ENCODE measurements at places on chromosomes 1 and 21.

GRCh38 chr1:8520483-8520966 is 202.6 kb downstream of the SLC45A1 start:
- DNase-seq = no peak

GRCh38 chr1:21139601-21140000 is 37.1 kb downstream of the EIF4G3 start:
- DNase-seq = no peak

GRCh38 chr1:5151511-5151910 is 497.1 kb downstream of the AJAP1 start:
- DNase-seq = no peak

- DNase-seq = no peak
Observed at GRCh38 chr1:19067912-19068638, 111.6 kb upstream of the IFFO2 start.

DNA sequence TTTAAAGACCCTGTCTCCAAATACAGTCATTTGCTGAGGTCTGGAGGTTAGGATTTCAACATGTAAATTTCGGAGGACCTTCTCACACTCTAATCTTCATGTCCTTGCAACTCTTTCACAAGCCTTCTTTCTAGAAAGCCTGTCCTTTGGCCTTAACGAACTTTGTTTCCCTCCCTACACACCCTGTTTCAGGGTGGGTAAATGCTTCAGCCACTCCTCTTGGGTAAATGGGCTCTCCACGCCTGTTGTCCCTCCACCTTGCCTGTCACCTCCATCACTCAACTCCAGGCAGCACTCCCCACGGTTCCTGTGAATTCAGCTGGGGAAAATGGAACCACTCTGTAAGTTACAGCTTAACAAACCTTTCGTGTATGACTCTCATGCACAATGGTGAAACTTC is 84.0 kb upstream of the COG2 start:
- no peak for DNase-seq

DNA sequence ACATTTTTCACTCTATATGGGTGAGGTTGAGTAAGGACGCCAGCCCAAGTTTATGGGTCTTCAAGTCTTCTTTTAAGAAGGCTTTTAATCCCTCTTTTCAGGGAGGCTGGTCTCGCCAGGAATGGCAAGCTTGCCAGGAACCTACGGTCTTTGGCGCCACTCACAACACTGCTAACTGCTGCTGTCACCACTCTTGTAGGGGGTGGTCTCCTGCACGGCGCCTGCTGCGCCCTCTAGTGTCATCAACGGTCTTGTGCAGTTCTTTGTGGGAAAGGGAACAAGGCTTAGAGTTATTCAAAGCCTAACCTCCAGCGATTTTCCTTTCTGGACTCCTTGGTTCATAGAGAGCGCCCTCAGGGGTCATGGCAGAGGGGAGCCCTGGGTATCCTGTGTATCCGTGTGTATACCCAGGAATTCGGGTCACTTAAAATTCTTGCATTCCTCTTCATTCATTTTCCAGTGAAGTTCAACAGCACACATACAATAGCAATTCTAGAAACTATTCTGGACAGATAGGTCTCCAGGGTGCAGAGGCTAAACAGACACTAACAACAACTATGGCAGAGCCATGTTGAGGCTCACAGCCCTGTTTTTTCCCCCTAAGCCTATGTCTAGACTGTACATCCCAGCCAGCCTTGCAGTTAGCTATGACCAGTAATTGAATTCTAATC is 392.8 kb upstream of the CAMK1G start:
- no peak for DNase-seq

DNA sequence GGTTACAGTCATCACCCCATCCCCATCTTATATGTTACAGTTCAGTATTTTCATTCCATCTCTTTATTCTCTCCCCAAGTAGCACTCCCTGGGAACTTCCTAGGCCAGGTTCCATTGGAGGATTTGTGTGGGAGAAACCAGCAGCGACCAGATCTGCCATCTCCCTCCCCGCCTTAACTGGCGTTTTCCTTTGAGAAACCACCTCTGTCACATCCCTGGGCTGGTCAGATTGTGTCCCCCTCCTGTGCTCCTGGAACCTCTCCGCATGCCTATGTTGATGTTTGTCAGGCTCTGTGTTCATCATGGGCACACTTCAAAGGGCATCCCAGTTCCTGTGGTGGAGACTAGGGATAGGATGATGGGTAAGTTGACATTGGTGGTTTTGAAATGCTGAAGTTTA is 126.4 kb downstream of the KIAA0319L start:
- no peak for DNase-seq

- no peak for DNase-seq
Observed at GRCh38 chr21:39713905-39714304, 31.1 kb upstream of the IGSF5 start.

- no peak for DNase-seq
Observed at GRCh38 chr1:113692824-113693431, 66.4 kb downstream of the PHTF1 start.

DNA sequence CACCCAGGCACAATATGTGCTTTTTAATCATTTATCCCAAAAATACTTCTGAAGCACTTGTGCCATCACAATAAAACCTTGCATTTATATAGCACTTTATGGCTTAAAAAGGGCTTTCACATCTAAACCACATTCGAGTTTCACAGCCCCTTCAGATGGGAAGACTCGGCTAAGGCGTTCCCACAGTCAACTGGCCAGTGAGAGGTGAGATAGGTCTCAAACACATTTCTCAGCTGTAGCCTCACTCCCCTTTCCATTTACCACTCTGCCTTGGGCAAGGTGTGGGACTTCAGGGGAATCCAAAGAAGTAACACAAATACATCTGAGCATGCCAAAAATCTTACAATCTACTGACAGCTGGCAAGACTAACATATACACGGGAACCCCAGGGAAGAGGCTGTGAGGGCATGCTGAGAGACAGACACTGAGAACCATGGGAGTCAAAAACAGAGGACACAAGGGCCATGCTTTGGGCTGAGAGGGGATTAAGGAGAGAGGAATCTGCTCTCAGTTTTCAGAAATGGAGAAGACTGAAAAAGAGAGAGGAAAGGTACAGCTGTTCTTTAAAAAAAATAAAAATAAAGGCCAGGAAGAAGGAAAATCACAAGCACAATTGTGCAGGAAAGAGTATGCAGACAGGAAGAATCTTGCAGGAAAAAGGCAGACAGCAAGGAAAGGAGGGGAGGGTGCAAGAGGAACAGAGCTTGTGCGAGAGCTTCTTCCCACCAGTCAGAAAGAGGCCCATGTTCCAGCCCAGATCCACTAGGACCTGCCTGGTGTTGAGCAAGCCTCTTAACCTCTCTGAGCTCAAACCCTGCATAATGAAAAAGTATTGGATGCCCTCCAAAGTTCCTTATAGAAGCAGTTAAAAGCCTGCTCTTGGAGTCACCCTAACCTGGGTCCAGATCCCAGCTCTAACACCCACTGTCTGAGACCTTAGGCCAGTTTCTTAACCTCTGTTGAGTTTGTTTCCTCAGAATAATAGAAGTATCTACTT is 73.5 kb downstream of the JAK1 start:
- DNase-seq = no peak

DNA sequence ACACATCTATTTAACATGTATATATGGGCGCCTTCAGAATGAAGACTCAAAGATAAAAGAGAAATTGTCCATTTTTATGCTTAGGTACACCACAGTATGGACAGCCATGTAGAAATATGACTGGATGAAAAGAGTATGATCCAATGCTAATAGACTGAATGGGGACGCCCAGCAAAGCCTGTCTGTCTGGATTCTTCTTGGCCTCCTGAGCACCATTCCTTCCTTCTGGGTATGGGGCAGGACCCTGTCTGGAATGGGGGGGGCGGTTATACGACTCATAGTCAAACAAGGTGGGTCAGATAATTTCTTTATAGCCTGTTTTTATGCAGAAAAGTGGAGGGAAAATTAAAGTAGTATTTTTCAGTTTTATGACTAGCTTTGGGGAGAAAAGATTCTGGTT is 81.2 kb upstream of the ABCD3 start:
- DNase-seq = no peak

- no peak for DNase-seq
Observed at GRCh38 chr1:61397935-61398334, 315.6 kb downstream of the NFIA start.

- DNase-seq = no peak
Observed at GRCh38 chr1:205879974-205880373, 30.0 kb upstream of the PM20D1 start.

GRCh38 chr1:220748089-220748934 is at the start of gene MTARC2:
Gene MTARC2, plus strand, starts transcription at chr1:220748322. Its CDS starts 210 bp downstream, at chr1:220748532.
- peak; percentile 90 for DNase-seq

GRCh38 chr1:116153692-116154031 is 42.5 kb downstream of the MAB21L3 start:
- no peak for DNase-seq

- DNase-seq = no peak
Observed at GRCh38 chr1:164660775-164661174, 101.8 kb downstream of the PBX1 start.

DNA sequence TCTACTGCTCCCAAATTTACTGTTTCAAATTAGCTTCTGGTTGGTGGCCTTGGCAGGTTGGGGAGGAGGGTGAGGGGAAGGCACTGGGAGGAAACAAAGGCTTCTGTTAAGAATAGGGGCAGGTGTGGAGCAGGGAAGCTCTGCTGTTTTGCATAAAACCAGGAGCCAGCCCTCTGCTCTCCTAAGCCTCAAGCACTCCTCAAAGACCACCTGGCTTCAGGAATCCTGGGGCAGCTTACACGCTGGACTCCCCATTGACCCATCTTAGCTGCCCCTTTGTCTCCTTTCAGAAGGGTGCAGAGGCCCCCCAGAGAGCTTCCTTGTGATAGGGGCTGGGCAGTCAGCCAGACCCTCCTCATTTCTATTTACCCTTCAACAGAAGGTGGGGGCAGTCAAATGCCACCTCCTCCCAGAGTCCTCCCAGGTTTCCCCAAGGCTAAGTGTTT is 11.5 kb upstream of the DHRS3 start:
- no peak for DNase-seq

GRCh38 chr1:91797164-91797563 is 88.8 kb downstream of the TGFBR3 start:
- no peak for DNase-seq

- DNase-seq = no peak
Observed at GRCh38 chr1:114435088-114435715, 75.8 kb downstream of the TRIM33 start.

DNA sequence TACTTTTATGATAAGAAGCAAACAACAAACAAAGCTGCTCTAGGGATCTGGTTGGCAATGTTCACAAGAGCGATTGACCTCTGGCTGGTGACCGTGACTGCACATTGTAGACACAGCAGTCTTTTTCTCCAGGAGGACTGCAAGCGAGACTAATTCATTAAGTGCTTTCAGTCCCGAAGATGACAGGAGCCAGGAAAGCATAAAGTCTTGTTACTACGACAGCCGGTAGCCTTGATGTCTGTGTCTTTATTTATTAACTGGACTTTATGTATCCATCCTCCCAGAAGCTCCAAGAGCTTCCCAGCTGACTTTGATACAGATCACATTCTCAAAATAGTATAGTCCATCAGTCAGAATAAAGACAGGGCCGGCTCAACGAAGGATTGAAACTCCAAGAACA is 18.2 kb downstream of the FAM163A start:
- no peak for DNase-seq

- DNase-seq = no peak
Observed at GRCh38 chr1:31523012-31523411, 53.3 kb upstream of the TINAGL1 start.

DNA sequence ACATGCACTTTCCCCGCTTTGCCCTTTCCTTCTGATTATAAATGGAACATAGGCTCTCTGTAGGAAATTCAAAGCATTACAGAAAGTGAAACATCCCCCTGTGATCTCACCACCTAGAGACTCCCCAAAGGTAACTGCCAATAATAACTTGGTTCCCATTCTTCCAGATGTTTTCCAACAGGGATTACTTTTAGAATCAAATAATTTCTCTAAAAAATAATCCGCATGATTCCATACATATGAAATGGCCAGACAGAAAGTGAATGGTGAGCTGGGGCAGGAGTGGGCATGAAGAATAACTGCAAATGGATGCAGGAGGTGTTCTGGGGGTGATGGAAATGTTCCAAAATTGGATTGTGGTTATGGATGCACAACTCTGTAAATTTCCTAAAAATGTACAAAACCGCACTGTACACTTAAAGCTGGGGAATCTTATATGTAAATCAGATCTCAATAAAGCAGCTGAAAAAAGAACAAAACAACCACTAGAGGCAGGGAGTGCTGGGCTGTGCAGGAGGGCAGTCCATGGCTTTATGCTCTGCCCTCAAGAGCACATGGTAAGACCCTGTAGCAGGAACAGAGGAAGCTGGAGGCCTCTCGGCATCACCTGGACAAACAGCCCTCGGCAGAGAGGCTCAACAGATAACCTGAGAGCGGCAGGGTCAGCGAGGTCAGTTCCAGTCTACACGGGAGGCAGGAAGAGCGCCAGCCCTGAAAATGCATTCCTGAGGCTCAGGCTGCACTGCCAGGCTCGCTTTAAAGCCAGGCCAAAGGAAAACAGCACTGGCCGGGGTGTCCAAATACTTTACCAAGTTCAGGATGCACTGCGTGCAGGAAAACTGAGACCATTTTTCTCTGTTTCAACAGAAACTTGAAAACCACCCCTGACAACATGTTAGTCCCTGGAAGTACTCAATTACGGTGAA is 39.7 kb downstream of the CAPZB start:
- DNase-seq = no peak

DNA sequence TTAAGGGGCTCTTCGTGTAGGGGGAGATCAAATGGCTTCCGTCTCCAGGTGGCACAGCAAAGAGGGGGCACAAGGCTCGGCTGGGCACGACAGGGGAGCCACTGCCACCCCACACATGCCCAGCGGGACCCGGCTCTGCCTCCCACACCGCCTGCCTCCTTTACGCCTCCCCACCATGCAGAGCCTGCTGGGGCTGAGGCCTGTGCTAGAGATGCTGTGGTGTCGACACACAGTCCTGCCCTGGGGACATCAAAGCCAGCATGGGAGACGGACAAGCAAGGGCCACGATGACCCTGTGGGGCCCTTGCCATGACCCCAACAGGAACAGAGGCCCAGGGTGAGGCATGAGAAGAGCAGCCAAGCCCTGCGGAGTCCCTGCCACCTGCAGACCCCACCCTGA is 102.8 kb downstream of the NPHP4 start:
- no peak for DNase-seq

GRCh38 chr21:32140604-32141317 is 138.1 kb downstream of the MIS18A start:
- no peak for DNase-seq

DNA sequence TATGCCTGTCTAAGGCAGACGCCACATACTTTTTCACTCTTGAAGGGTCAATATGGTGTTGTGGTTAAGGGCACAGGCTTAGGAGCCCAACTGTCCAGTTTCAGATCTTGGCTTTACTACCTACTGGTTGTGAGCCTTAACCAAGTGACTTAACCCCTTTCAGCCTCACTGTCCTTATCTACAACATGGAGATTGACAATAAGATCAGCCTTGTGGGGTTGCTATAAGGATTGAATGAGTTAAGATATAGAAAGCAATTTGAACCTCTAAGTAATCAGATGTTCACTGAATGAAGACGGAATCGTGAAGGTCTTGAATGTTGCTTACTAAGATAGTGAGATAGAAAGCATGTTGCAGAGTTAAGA is 121.3 kb upstream of the JUN start:
- DNase-seq = no peak

GRCh38 chr1:159970932-159971342 is 16.9 kb upstream of the SLAMF9 start:
- DNase-seq = no peak

All from Right ventricle myocardium inferior (tissue), 1 donor.